CD4-positive, alpha-beta T cell treated with Interleukin-4 for 1 hour (primary cell): ENCODE measurements at places on chromosomes 16 and 17.

- DNase-seq: no peak
These were observed 327.9 kb upstream of the SOX9 start for GRCh38 chr17:71792966-71793365.

GRCh38 chr17:39080421-39081078 lies 70.9 kb downstream of the PLXDC1 start:
- no peak for DNase-seq

DNA sequence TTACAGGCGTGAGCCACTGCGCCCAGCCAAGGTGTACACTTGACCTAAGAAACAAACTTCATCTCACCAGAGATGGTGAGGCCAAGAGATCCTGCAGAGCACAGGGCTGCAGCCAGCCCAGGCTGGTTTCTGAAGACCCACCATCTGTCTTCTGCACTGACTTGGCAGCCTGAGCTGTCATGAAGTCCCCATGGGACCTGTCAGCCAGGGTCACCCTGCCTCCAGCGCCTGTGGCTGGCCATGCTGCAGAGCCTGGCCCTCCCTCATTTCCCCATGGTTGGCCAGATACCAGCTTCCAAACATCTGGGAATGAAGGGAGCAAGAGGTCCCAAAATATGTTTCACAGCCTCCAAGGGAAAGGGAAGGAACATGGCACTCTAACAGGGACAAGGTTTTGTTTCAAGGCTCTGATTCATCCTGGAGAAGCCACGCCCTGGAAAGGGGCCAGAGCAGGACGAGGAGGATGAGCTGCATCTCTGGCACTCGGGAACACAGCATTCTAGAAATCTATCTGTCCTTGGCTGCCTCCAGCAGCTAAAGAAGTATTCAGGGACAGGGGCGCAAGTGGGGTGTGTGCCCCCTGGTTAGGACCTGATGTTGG lies 45.3 kb downstream of the DDX19A start:
- no peak for DNase-seq

GRCh38 chr17:8141741-8142140 lies 10.5 kb downstream of the PER1 start:
- no peak for DNase-seq

GRCh38 chr17:34172390-34172918 lies 82.6 kb upstream of the CCL2 start:
- DNase-seq: no peak

GRCh38 chr16:3321816-3322215 lies 16.5 kb downstream of the ZNF75A start:
- DNase-seq: no peak

DNA sequence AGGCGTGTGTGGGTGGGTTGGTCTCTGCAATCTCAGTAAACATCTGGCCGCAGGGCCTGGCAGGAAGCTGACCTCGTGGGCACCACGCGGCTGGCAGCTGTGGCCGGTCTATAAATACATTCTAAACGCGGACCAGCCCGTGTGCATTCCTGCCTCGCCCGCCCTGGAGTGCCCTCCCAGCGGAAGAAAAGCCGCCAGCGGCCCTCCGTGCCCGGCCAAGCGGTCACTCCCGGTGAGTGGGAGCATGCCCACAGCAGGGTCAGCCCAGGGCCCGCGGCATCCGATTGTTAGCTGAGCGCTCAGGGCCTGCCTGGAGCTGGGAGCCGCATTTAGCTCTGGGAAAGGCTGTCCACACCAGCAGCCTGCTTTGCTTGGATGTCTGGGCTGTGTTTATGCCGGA lies 10.3 kb downstream of the ZNF469 start:
- no peak for DNase-seq

- DNase-seq: peak; percentile 39
These were observed 56.9 kb downstream of the CYB5D2 start for GRCh38 chr17:4199818-4200402.

DNA sequence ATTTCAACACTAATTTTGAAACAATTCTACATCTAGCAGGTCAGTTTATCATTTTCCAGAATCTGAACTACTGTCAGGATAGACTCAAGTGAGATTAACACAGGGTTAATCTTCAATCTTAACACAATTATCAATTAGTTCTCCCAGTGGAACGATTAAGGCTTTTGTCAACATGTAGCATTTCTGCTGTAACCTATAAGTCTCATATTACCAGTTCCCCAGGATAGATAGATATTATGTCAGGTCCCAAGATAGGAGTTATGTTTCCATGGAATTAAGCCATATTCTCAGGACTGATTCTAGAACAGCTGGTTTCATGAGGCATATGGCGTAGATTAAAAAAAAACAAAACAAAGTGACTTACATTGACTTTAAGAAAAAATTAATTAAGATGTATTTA lies 4.4 kb upstream of the FBF1 start:
- DNase-seq: no peak

- DNase-seq: peak; percentile 23
These were observed 191.0 kb upstream of the RPL38 start for GRCh38 chr17:74012465-74012864.
